Activated T-cell treated with anti-CD3 and anti-CD28 coated beads, Interleukin-2, amount 50 U/mL, for 72 hours (primary cell): ENCODE measurements at places on chromosomes 1 and 21.

DNA sequence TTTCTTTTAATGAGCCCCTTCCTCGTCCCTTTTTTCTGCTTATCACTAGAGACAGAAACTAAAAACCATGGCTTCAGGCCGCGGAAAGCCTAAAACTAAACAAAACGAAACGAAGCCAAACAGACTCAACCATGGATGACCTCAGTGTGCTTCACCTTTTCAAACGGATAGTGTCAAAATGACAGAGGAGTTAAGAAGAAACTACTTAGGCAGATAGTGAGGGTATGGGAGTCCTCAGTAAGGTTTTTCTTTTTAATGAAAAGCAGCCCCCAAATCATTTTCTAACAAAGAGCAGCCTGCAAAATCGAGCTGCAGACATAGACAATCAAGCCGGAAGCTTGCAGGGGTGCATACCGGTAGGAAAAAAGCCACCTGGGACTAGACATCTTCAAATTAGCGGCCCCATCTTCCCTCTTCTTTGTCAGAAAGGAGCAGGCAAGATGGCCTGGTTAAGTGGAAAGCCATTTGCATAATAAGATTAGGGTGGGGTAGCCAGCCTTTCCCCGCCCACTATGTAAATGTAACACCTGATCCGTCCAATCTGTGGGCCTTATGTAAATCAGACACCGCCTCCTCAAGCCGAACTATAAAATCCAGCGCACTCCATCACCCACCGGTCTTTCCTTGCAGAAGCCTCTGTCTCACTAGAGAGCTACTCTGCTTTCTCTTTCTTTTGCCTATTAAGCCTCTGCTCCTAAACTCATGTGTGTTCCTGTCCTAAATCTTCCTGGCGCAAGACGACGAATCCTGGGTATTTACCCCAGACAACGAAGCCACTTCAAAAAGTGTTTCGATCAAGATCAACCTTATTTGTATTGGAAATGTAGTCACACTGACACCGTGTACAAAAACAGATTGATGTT lies 6.2 kb upstream of the ERO1B start:
- DNase-seq: no peak

GRCh38 chr21:38334866-38335265 lies 78.1 kb downstream of the KCNJ15 start:
- DNase-seq: no peak

- no peak for DNase-seq
These were observed 21.0 kb downstream of the RSPH1 start for GRCh38 chr21:42475036-42475435.

GRCh38 chr1:177629526-177629925 lies 340.3 kb downstream of the SEC16B start:
- no peak for DNase-seq

GRCh38 chr1:83000286-83000685 lies 998.6 kb downstream of the TTLL7 start:
- no peak for DNase-seq

DNA sequence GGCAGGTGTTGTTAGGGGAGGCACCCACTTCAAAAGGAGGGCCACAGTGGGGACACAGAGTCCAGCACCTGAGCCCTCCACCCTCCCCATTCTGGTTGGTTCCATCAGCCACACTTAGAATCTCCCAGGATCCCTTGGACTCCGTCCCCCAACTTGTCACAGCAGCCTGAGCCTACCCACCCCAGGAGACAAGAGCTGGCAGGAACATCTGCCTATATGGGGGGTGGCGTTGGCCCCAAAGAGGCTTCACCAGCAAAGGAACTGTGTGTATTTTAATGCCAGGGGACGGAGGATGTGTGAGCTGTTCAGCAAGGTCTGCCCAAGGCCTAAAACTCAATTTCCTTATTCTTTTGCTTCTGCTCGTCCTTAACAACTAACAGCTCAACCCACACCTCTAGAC lies 86.4 kb upstream of the TMEM51 start:
- no peak for DNase-seq

DNA sequence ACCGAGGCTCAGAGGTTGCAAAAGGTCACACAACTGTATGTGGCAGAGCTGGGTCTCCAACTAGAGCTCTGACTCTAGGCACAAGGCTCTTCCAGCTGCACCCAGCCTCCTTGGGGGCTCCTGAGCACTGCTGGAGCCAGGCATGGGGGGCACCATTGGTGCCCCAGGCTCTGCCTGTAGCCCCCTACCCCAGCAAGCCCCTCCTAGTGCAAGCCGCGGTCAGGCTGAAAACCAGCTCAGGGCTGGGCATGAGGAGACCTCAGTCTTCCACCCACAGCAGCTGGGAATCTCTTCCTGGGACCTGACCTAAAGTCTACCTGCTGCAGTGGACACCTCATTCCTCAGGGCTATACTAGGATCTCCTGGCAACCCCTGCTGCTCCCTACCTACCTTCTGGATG lies 14.6 kb downstream of the TNNT2 start:
- no peak for DNase-seq

GRCh38 chr1:205626216-205626615 lies 5.6 kb downstream of the ELK4 start:
- DNase-seq: no peak

- DNase-seq: no peak
These were observed 9.1 kb upstream of the CREG1 start for GRCh38 chr1:167562702-167563101.

DNA sequence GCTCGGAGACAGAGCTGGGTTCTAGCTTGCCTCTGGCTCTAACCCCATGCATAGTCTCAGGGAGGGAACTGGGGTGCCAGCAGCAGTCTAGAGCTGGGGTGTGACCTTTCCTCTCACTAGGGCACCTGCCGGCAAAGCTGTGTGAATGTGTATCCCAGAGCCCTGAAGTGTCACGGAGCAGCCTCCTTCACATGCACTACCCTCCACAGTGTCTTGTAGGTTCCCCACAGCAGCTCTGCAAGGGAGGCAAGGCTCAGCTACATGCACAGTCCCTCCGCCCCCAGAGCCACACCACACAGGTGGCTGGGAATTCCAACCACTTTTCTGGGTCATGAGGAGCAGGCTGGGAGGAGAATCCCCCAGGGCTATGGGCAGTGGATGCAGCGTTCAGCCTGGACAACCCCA lies 7.7 kb upstream of the HPCA start:
- no peak for DNase-seq

DNA sequence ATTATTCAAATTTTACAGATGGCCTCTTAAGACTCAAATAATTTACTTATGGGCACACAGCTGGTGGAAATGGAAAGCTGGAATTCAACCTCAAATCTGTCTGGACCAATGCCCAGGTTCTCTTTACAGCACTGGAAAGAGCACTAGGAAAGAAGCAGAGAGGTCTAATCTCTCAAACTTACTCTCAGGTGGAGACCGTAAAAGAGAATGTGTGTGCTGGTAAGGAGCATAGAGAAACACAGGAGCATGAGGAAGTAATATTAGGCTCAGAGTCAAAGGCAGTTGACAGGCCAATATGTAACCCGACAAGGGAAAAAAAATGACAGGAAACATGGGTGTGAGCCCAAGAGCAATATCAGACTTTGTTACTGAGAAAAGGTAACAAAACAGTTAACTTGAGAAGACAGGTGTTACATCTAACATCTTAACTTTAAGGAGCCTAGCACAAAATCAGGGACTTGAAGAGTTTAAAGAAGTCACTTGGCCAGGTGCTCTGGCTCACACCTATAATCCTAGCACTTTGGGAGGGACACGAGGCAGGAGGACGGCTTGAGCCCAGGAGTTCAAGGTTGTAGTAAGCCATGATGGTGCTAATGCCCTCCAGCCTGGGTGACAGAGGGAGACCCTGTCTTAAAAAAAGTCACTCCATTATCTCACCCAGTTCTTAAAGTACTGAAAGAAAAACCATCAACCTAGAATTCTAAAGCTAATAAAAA lies 20.7 kb downstream of the PPP1R15B start:
- DNase-seq: no peak

DNA sequence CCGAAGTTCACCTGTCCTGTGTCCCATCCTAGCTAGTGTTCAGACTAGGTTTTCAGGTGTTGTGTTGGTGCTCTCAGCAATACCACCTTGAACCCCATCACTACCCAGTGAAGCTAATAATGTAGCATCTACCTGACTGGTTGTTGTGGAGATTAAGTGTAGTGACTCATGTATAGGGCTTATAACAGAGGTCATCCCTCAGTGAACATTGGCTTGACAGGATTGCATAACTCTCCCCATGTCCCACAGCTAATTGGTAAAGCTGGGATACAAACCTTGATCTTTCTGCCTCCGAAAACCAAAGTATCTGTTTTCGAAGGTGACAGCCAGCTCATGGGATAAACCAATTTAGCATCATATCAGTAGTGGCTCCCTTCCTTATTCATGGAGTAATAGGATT lies 44.5 kb upstream of the TNR start:
- no peak for DNase-seq

DNA sequence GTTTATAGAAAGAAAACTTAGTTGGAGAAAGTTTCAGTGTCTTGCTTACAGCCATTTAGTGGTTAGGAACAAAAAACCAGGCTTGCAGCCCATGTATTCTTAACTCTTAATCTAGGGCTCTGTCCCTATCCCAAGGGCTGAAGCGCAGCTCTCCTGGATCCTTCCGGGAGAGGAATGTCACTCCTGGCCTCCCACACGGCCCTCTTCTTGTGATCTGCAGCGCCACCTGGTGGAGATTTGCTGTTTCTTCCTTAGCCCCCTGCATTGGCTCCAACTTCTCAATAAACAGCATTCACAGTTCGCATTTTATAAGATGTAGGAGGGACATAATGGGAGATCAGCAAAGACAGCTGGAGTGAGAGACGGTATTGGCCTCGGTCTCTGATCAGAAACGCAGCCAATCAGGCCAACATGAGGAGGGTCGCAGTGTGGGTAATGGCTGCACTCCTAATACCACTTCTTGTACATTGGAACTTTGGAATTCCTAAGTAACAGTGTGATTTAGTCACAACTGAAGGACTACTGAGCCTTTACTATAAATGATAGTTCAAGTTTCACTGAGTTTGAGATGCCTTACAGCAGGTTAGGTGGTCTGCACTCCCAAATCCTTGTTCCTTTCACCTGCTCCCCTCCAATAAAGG lies 283.4 kb downstream of the ASTN1 start:
- peak; percentile 51 for DNase-seq

GRCh38 chr1:74470936-74471335 lies 41.5 kb downstream of the LRRC53 start:
- DNase-seq: no peak

DNA sequence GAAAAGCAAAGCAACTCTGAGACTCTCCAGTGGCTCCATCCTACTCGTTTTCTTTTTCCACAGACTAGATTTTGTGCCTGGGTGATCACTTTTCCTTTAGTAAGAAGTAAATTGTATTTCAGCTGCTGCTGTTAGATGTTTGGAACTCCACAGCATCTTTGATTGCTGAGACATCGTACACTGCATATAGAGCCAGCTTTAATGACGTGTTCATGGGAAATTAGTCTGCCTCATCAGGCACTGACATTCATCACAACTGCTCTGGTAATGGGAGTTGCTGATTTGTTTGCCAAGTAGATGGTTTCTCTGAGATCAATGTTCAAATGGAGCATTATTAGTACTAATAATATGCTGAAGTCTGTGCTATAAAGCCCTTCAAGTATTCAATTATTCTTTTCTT lies 573.8 kb upstream of the NR5A2 start:
- no peak for DNase-seq

DNA sequence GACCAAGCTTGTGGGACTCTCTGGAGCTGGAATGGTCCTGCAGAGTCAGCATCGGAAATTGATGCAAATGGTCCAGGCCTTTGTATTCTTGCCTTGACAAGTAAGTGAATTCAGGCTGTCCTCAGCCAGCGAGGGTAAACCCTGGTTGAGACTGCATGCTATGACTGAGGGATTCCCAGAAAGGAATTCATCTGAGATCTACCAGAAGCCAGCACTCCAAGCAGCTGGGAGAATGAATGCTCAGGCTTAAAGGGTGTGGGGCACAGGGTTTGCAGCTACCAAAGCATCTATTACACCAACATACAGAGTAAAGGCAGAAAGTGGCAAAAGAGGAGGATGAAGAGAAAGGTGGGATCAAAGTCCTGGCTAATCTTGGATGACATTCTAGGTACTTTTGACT lies 257.0 kb upstream of the LYPLAL1 start:
- no peak for DNase-seq

DNA sequence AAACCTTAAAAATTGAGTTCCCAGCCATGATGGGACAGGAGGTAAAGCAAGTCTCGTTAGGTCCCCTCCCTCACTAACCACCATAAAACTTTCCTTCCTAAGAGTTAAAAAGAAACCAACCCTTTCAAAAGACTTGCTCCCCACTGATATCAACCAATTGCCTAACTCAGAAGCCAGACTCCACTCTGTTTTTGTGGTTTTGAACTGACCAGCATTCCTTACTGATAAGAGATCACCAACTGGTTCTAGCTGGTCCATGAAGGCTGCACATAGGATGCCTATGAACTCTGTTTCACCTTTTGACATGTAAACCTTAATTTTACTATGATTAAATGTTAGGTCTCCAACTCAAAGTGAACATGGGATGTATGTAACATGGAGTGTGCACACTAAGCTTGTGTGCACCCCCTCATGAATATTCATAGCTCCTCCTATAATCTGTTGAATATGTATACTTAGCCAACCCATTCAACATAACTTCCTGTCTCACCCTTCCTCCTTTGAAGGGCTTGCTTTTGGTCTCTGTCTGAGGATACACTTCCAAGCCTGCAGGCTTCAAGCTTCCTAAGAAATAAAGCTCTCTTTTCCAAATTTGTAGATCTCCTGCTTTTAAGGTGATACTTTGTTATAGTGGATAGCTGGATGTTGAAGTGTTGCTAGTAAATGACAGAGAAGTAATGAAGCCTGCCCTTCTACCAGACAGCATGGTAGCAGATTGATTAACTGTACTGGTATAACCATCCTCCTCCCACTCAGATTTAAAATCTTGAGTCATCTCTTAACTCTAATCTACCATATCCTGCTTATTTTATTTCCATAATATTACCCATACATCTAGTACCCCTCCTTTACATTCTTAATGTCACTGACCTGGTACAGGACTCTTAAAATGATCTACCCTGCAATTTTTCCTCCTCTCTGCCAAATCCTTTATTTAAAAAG lies 95.6 kb downstream of the ZNF644 start:
- no peak for DNase-seq

DNA sequence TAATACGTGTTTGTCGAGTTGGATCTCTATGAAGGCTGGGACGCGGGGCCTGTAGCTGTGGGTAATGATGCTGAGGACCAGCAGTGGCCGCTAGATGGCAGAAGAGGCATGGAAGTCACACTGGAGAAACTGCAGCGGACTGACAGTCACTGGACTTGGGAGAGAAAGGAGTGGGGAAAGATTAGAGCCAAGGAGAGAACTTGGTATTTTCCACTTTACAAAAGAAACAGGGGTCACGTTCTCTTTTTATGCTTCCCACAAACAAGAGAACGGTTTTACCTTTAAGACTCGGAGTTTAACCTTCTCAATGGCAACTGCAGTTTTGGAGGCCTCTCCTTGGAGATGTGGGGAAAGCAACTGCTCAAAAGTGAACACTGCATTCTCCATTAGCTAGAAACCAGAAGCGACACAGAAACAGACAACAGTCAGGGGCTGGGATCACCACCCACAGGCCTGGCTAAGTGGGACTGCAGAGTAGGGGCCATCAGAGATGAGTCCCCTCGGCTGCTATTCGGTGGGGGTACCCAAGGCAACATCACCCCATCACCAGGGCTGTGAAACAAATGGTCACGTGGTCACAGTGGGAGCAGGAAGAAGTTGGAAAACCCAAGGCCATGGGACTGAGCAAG lies 51.1 kb upstream of the EDEM3 start:
- peak; percentile 85 for DNase-seq

GRCh38 chr1:102588536-102588935 lies 519.8 kb downstream of the COL11A1 start:
- no peak for DNase-seq

- no peak for DNase-seq
These were observed 69.9 kb downstream of the TMEM53 start for GRCh38 chr1:44604157-44604955.

- peak; percentile 86 for DNase-seq
These were observed at the start of gene SLX9 for GRCh38 chr21:44939532-44940115. Gene SLX9, plus strand, starts transcription at chr21:44940029. Its CDS starts 29 bp downstream, at chr21:44940058.
